ENCODE measurements at places on chromosomes 1 and 21. TPM values are rescaled to one million over a fixed set of nuclear protein-coding genes. Genes with fewer than 3 reads are reported as not detected.

GRCh38 chr1:113901191-113901590 is 3.4 kb downstream of the AP4B1 start:
- DNase-seq: no peak

- DNase-seq: no peak
Observed at GRCh38 chr1:52237430-52237829, 95.5 kb downstream of the ZFYVE9 start.

DNA sequence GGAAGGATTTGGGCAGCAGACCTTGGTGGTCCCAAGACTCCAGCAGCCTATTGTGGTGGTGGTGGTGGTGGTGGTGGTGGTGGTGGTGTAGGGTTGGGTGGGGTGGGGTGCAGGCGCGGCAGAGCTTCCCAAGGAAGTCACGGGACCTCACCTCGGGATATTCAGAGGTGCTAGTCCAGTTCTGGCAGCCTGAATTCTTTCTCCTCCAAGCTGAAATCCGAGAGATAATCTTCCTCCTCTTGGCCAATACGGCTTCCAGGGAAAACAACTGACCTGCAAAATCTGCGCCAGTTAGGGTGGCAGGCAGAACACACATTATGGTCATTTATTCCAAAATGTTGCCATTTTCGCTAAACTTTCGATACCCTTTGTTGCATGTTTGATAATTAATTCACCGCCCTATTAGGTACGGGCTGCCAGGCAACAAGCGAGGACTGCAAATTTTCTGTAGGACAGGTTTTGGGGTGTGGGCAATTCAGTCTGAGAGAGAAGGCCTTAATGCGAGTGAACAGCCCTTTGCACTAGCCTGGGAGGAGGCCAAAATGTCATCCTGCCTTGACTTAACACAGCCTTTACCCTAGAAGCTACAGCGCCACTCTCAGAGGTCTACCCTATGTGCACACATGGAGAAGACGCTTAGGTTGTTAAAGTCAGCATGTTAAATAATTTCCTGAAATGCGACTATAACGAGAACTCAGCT is 33.2 kb upstream of the BSDC1 start:
- no peak for DNase-seq

DNA sequence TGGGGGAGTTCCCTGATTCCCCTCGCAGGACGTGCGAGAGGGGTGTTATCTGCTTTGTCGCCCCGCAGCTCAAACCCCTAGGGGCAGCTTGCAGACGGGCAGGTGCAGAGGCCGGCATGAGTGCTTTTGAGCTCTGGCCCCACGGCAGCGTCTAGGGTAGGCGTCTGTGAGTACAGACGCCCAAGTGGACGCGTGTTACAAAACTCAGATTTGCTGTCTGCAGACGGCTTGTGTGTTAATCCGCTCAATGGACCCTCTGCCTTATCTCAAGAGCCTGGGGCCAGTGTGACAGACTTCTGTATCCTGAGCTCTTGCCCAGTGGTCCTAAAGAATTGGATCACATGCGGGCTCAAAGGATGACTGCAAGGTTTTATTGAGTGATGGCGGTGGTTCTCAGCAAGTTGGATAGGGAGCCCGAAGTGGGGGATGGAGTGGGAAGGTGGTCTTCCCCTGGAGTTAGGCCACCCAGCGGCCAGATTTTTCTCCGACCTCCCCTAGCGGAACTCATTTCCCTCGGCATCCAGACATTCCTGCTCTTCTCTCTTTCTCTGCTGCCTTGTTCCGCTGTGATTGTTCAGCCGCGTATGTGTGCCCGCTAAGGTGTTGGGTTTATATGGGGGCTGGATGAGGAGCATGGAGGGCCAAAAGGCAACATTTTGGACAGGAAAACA is 9.4 kb downstream of the CFHR4 start:
- DNase-seq: no peak

- DNase-seq: no peak
Observed at GRCh38 chr1:89910780-89911179, 84.1 kb upstream of the ZNF326 start.

Gene CA14
- 5.7 TPM for total RNA-seq

GRCh38 chr1:244068567-244068966 is 17.5 kb downstream of the ZBTB18 start:
- DNase-seq: no peak

GRCh38 chr1:65001231-65001792 is 35.0 kb upstream of the JAK1 start:
- DNase-seq: peak; percentile 93

Gene PLA2G2F
- not detected for total RNA-seq

DNA sequence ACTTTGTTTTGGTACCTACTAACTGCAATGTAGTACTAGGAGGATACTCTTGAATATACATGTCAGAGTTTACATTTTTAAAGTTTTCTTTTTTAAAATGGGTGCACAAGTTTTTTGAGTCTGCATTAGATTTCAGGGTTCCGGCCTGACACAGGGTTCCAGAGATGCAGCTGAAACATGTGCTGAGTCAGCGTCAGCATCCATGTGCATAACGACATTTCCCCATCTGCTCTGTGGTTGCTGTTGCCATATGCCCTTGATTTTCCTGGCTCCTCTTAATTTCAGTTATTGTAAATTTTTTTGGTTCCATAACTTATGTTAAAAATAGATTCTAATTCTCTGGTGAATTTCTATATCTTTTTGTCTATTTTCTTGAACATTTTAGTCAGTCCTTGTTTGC is 12.3 kb upstream of the METTL13 start:
- no peak for DNase-seq

DNA sequence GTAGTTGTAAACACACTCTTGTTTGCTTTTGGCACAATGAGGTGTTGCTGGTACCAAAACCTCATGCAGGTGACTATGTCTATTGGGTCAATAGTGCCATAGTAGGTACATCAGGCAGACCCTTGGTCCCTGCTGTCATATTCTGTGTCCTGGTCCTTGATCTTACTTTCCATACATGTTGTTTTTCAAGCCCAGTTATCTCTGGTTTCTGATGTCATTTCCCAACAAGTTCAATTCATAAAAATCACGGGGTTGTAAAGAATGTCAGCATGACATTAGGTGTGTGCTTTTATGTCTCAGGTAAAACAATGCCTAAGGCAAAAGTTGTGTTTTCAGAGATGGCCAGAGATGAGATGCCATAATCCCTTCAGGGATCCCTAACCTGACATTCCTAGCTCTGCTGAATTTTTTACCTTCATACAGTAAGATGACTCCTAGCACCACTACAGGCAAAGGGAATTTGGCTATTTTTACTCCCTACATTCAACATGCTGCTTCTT is 390.3 kb upstream of the PKN2 start:
- DNase-seq: no peak

GRCh38 chr1:211515090-211516023 is 23.4 kb upstream of the RD3 start:
- DNase-seq: peak; percentile 84

DNA sequence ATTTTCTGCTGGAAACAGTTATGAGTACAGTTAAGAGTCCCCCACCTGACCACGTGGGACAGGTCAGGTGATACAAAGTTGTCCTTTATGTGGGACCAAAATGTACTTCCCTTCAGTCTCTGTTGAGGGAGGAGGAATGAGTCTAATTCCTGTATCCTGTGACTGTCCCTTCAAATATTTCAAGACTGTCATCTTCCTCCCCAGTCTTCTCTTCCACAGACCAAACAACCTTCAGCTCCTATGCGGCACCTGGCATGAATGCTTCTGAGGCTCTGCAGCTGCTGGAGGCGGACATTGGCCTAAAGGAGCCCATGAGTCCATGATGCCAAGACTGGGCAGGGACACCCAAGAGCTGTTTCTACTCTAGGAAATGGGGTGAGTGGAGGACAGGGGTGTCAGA is 72.1 kb upstream of the SIM2 start:
- no peak for DNase-seq

DNA sequence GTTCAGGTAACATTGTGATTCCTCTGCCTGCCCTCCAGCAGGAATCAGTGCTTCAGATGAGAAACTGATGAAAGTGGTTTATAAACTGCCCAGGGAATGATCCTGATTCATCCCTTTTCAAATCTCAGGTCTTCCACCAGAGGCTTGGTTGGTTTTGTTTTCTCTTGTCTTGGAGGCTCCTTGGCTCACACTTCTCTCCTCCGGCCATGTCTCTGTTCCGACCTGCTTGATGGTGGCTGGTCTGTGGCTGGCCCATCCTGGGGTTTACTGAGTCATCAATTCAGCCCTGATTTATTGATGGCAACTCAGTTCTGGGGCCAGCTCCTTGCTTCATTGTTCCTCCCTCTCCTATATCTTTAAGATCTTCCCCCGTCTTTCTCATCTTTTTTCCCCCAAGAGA is 56.6 kb upstream of the SLC2A1 start:
- no peak for DNase-seq

Gene GPR161
- total RNA-seq: 4.8 TPM

Gene NOTCH2NLA
- total RNA-seq: 13.6 TPM

Gene PAQR6
- total RNA-seq: 0.71 TPM

Gene RHBG
- not detected for total RNA-seq

Gene PCBP3
- 5.9 TPM for total RNA-seq

- DNase-seq: no peak
Observed at GRCh38 chr1:171212607-171213351, 27.7 kb downstream of the FMO2 start.

Gene PDE4B
- total RNA-seq: 12.0 TPM

DNA sequence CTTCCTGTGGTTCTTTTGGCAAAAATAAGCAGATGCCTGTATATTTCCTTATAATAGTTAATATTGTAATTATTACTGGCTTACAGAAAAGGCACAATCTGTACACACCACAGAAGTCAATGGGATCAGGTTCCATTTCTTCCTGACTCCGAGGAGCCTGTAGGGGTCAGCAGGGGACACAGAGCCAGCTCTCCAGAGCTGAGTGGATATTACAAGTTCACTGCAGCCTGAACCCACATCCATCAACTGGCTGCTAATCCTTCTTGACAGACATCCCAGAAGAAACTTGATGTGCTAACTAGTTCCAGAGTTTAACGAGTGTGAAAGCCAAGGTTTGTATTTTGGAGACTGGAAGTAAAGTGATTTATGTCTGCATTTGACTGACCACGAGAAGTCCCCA is 203.8 kb downstream of the LMX1A start:
- no peak for DNase-seq

DNA sequence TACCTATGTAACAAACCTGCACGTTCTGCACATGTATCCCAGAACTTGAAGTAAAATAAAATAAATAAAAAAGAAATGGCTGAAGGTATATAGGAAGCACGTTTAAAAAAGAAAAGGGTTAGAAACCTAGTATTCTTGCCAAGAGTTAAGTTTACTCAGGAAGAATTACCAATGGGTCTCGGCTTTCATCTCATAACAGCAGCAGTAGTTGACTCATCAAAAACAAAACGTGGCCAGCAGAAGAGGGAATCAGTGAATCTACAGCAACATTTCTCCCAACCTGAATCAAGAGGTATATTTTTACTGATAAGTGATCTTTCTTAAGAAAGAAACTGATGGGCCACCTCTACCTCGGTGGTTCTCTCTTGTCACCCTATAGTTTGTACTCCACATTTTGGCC is 340.3 kb downstream of the BRINP2 start:
- no peak for DNase-seq

DNA sequence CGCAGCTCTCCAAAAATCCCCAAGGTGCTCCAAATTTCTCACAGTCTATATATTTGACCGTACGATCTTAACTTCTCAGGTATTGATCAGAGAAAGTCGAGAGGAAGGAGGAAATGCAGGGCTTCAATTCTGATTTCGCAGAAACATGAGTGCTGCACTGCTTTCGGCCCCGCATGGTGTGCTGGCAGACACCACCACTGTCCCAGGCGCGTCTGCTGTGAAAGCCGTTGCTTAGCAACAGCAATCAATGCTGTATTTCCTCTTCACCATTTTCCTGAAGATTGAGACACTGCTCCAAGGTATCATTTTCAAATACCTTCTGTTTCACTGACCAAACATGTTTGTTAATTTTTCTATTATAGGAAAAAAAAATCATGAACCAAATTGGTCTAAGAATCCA is 296.3 kb downstream of the SMYD3 start:
- no peak for DNase-seq

DNA sequence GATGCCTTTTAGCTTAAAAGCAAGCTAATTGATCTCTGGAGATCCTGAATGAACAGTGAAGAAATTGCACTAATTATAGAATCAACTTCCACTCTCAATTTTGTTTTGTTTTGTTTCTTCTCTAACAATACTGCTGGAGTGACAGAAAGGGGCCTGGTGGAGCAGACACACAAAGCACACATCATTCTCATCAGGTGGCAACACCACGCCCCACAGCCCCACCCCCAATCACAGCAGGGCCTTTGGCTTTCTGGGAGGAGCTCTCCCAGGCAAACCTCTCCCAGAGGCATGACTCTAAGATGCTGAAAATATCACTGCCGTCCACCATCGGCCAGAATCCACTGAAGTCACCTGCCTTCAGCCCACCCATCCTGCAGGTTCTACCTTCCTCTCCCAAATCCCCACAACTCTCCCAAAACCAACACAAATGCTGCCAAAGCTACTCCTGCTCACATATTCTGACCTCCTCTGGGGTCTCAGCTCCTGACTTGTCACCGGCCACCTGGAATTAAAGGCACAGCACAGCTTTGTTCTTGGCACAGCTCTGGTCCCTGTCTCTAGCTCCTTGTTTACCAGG is 120.7 kb downstream of the GRIK3 start:
- DNase-seq: no peak

GRCh38 chr1:40407453-40407852 is 33.9 kb downstream of the SMAP2 start:
- no peak for DNase-seq

Gene ADGRL4
- 34.8 TPM for total RNA-seq

DNA sequence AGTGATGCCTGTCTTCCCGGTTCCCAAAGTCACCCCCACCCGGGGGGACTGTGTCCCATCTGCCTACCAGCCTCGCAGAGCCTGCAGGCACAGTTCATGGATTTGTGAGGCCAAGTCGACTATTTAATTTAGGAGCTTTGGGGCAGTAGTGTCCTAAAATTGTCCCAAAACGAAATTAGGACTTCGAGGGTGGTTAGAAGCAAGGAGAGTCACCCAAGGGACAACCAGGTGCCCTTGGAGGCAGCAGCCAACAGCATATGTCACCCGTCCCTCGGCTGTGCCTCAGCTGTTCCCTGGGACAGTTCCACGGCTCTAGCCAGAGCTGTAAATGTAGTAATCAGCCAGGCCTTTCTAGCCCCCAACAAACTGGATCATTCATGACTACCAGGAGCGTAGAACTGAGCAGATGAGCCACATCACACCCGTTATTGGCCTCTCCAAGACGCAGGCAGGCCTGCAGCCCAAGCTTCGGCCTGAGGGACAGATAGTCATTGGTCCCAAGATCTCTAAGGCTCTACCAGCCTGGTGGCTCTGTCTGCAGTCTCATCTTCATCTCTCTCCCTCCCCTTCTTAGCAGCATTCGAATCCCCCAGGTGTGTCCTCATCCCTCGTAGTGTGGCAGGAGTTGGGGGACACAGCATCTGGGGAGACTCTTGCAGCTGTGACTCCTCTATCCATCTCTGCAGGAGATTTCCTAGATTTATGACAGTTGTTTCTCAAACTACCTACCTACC is 2.9 kb downstream of the PAX7 start:
- no peak for DNase-seq
